NCI-H1436 treated with DMSO at 0.1 percent for 48 hours (cell line): ENCODE measurements at places on chromosomes 13 and 19.

DNA sequence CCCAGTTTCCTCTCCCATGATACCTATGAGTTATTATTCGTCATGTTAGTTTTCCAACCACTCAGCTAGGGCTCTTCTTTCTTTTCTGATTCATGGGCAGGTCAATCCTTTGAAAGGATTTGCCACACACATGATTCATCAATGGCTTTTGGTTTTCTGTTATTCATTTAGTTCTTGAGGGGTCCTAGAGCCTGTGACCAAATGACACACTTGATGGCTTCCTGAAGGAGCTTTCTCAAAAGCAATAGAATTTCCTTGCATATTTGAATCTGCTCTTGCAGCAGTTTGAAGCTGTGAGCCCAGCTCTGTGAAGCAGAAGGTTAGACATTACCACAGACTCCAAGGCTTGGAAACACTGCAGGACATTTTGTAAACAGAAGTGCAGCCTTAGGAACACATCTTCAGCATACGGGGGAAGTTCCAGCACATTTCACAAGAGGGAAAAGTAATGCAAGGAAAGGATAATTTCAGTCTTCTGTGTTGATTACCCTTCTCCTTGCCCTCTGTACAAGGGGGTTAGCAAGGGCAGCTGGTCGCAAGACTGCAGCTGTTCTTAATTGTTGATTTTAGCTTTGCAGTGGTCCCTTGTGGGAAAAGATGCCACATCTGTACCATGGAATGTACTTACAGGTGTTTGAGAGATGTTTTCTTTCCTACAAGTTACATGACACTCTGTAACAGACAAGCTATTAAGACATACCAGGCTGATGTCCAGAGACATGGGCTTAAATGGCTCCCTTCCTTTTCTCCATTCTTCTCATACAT is 338.6 kb downstream of the KCNRG start:
- DNase-seq, result no peak

DNA sequence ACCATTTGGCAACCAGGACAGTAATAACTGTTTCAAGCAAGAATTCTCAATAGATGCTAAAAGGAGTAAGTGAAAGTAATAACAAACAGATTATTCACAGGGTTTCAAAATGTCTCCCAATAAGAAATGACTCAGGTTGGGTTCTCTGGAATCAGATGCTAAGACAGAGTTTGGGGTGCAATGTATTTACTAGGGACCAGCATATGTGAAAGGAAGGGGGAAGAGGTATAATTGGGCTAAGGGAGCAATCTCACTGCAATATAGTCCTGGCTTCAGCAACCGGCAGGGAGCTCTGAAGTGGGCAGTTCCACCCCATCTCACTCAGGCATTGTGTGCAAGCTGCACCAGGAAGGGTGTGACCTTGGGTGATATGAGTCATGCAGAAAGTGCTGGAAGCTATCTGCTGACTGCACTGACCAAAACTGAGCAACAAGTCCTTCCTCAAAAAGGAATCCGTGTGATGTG is 23.4 kb downstream of the ZDHHC20 start:
- no peak for DNase-seq

GRCh38 chr13:66212511-66212910 is 1017.6 kb downstream of the PCDH9 start:
- DNase-seq, result no peak

DNA sequence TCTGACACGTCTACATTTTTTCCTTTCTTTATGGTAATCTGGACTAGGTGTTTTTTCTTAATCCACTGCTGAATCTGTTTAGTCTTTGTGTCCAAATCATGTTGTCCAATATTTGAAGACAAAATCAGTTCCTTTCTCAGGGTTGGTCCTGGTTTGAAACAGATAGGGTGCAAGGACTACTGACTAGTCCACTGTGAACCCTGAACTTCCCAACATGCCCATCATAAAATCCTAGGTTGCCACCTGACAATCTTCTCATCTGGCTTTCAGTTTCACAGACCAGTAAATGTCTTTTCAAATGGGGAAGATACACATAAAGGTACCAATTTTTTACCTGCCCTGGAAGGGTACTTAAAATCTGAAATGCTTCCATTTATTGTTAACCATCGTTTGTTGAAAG is 12.7 kb downstream of the GTF3A start:
- DNase-seq, result no peak

GRCh38 chr19:778910-779653 is 18.2 kb upstream of the PTBP1 start:
- no peak for DNase-seq

GRCh38 chr19:34184880-34185491 is 12.7 kb downstream of the LSM14A start:
- no peak for DNase-seq

GRCh38 chr19:28554321-28555091 is 658.4 kb downstream of the UQCRFS1 start:
- no peak for DNase-seq

DNA sequence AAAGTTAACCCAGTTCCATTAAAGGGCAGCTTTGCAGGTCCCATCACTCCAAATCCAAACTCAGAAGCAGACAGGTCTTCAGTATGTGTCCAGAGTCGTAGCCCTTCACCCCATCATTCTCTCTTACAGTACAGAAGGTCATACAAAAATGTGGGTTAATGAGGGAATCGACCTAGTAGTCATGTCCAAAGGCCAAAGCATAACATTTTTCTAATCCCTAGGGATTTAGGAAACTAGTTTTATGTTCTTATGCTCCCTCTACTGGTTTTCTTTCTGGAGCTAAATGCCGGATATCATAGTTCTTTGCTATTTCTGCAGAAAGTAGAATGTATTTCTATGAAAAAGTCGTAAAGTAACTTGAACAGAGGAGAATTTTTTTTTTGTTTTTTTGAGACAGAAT is 72.2 kb downstream of the DHRS12 start:
- DNase-seq, result no peak

- no peak for DNase-seq
Observed at GRCh38 chr13:49597043-49597641, 11.8 kb upstream of the RCBTB1 start.

DNA sequence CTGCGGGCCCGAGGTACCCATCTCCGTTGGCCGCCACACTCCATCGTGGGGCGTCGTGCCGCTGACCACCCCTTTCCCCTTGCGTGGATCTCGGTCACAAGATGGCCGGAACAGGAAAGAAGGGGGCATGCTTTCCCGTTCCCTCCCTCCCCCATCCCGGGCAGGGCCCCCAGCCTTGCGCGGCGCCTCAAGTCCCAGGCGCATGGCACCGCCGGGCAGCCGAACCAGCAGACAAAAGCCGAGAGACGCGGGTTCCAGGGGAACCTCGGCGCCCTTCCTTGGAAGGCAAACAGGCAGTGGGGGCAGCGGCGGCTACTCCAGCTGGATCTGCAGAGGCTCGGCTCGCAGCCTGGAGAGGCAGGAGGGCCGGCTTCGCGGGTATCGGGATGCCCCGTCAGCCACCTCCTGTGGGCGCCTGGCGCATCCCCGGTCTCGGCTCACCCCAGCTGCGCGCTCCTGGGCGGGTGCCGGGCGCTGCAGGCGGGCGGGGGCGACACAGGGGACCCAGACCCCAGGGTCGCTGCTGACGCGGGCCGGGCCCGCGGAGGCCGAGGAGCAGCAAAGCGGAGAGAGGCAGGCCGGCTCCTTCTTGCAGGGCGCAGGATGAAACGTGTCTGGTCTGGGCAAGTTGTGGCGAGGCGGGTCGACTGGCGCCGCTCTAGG is 439 bp downstream of the DZIP1 start:
- no peak for DNase-seq

DNA sequence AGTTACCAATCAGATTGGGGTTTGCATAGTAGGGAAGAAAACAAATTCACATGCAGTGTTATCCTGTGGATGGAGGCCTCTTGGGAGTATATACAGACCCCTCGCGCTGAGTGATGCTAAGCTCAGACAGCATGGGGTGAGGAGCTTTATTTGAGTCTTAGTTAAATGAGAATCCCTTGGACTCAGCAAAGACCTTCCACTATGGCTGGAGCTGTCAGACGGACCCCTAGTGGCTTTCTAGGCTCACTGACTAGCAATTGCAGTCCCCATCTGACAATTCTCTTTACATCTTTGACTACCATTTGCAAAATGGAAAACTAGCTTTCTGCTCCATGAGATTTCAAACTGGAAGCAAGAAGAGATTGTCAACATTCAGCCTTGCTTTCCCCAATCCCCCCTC is 90.4 kb downstream of the STOML3 start:
- no peak for DNase-seq

GRCh38 chr13:52371736-52372247 is 34.2 kb downstream of the THSD1 start:
- no peak for DNase-seq

GRCh38 chr19:28497137-28497536 is 715.8 kb downstream of the UQCRFS1 start:
- DNase-seq, result no peak
